ENCODE measurements at places on chromosomes 5 and 9.

GRCh38 chr9:106532306-106533015 is 330.5 kb upstream of the ZNF462 start:
- no peak for DNase-seq

DNA sequence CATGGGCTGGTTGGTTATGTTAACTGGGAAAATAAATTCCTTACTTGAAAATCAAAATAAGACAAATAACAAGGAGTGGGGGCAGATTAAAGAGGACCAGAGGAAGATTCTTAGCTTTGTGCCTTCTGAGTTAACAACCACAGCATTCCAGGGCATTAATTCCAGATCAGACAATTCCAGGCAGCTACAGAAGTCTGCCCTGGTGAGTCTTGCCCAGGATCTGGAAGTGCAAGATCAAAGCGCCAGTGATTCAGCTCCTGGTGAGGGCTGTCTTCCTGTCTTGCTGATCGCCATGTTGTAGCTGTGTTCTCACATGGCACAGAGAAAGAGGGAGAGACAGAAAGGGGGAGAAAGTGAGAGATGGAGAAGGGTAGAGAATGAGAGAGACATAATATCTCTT is 65.6 kb downstream of the ANXA2R start:
- no peak for DNase-seq

DNA sequence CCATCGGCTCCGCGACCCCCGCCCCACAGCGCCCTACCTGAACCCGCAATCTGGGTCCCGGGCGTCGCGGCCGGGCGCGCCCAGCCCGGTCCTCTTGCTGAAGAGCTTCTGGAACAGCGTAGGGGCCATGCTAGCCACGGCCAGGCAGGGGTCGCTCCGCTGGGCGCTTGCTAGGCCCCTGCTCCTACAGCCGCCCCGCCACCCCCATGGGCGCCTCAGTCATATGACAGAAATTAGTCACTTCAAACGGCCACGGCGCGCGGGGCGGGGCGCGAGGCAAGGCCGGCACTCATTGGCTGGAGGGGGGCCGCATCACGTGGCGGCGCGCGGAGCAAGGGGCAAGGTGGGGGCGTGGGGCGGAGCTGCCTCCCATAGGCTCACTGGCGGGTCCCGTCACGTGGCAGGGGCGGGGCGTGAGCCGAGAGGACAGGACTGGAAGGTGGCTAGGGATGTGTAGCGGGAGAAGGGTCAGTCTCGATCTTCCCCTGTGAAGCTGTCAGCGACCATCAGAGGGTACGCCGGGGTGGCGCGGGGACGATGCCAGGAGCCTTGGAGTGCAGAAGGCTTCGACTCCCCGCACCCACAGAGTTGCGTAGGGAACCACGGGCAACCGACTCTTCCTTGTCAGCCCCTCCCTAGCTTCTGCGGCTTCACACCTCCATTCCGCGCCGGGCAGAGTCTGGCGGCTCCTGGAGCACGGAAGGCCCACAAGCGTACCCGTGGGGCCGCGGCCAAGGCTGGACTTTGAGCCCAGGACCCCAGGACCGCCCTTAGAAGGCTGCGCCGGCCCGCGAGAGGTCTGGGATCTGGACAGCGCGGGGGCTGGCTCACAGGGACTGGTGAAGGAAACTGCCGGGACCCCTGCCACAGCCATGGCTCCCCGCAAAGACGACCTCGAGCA is at the start of gene FNIP1:
FNIP1 (minus strand) TSS at position 225 of the 901 bp plus-strand sequence; CDS start at position 129, 96 bp downstream.
- DNase-seq: peak; percentile 96

DNA sequence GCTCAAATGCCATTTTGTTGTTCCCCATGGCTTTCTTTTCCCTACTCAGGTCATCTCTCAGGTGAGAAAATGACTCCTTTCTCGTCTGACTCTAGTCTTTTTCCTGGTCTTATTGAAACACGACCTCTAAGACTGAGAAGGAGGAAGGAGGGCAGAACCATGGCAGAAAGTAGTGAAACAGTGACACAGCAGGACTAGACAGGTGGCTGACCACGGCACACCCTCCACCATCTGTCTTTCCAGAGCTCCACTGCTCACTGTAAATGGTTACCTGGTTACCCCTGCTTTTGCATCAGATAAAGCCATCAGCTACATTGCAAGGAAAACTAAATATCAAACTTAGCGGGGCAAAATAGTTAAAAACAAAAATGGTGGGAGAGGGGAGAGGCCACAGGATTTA is 30.9 kb downstream of the NR4A3 start:
- DNase-seq: no peak

GRCh38 chr9:123138163-123138562 is 104.7 kb downstream of the GPR21 start:
- DNase-seq: no peak

GRCh38 chr9:88741335-88741734 is 206.4 kb downstream of the NXNL2 start:
- no peak for DNase-seq

DNA sequence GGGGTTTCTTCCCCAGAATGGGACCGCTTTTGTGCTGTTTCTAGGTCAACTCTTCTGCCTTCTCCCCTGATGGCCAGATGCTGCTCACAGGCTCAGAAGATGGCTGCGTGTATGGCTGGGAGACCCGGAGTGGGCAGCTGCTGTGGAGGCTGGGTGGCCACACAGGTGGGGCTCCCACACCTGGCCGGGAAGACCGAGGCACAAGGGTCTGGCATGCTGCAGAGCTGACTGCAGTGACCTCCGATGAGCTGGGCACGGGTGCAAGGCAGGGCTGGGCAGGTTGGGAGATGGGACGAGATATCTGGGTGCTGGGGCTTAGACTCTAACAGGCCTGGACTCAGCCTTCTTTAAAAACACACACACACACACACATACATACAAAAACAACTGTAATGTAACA is 901 bp downstream of the WDR38 start:
- no peak for DNase-seq

DNA sequence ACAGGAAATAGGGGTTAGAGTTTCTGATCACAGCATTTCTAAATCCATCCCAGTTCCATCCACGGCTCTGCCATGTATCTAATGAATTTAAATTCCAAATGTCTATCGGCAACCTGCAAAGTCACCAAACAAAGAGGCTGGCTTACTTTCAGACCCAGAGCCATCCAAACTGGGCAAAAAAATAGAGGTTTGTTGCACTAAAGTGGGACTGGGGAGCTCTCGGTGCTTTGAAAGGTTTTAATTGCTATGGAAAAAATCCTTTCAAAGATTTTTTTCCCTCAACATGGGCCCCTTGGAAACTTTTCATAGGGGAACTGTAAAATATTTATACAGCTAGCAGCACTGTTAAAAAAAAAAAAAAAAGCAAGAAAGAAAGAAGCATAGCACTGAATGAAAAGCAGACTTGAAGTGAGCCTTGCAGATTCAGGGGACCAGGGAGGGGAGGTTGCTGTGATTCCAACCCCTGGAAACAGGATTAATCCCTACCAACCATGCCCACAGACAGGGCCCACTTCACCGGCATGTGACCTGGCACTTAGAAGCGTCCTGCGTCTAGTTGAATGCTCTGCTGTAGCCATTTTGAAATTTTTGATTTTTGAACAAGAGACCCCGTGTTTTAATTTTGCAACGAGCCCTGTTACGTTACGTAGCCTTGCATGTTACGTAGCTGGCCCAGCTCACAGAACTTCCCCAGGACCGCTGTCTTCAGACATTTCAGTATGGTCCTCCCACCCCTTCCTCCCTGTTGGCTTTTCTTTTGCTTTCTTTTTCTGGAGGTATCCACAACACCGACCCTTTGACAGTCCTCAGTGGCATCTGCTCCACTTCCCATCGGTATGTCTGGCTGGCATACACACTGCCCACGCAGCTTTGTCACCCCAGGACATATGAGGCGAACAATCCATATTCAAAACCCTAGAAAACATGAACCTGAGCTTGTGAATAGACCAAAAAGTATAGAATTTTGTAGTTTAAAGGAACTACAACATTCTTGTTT is 105.3 kb upstream of the NFIB start:
- DNase-seq: no peak

GRCh38 chr5:35856765-35857351 is at the start of gene IL7R:
Gene IL7R (plus strand): TSS chr5:35856891. CDS start chr5:35856978, 87 bp downstream.
- DNase-seq: no peak

DNA sequence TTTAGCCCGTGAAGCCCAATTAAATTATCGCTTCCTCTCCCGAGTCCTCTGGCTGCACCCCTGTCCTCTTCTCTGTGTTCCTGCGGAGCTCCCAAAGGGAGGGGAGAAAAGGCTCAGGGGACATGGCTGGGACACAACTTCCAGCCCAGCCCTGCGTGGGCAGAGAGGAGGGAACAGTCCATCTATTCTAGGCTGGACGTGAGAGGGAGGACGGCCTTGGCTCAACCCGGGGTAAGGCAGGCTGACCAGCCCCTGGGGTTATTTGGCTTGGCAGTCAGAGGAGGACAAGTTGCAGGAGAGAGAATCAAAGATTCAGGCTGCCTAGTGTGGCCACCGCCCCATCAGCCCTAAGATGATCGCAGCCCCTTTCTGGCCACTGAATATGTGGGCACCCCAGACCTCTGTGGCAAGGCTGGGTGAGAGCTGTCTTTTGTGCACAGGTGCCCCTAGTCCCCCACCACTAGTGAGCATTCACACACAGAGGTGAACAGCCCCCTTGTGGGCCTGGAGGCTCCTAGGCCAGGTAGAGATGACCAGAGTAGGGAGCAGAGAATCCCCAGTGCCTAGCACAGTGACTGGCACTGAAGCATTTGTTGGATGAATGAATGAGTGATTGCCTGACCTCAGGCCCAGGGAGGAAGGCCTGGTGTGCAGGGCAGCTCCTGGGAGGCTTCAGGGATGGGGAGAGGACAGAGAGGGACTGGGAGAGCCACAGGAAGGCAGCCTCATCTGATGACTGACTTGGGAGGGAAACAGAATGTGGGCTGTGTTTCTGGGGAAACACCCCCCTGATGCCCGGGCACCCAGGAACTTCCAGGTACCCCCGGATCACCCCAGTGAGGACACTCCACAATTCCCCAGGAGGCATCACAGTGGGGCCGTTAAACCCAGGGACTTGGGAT is 133.9 kb downstream of the C9orf50 start:
- DNase-seq: no peak

DNA sequence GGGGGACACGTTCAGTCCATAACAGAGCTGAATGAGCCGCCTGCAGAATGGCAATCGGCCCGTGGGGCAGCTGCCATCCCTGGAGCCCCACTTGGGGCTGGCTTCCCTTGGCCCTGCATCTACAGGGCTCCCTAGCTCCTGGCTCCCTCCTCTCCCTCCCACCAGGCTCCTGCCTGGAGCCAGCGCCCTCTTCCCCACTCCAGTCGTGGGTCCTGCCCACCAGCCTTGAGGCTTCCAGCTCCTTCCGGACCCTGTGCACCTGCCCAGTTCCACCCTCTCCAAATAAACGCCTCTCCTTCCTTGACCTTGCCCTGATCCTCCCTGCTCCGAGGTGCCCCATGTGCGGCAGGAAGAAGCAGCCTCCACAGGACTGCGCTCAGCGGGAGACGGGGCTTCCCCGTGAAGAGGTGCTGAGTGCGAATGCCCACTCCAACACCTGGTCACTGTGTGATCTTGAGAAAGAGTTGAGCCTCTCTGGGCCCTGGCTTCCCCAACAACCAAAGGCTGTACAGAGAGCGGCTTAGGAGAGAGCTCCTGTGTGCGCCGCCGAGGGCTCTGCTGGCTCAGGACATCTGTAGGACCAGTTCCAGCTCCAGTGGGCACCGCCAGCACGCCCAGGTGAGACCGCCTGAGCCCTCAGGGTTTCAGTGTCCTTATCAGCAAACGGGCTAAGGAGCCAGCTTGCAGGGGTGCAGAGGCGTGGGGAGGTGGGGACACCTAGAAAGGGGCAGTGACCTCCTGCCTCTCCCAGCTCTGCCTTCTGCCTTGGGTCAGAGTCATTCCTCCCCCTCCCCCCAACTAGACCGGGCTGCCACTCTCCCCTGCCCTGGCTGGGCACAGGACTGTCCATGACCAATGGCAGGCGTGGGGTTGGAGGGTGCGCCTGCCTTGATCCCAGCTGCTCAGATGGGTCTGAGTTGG is 12.1 kb downstream of the C9orf50 start:
- DNase-seq: no peak

- DNase-seq: no peak
Observed at GRCh38 chr9:135147474-135147805, 60.0 kb downstream of the OLFM1 start.

- DNase-seq: no peak
Observed at GRCh38 chr9:104747245-104747564, 278 bp upstream of the NIPSNAP3A start.

DNA sequence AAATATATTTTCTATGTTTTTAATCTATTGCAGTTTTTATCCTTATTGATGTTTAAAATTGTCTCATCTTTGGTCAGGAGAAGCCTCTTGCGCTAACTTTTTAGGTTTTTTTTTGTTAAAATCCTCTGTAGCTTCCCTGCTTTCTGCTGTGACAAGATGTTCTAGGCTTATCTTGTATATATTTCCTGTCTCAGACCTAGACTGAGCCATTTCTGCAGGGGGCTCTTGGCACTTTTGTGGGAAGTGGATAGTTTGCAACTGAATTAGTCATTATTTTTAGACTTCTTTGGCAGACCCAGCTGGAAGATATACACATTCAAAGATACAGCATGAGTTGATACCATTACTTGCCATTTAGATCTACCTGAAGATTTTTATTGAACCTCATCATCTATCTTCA is 28.8 kb downstream of the TCERG1 start:
- no peak for DNase-seq
